ENCODE measurements at places on chromosomes 7 and 10. TPM values are rescaled to one million over a fixed set of nuclear protein-coding genes. Genes with fewer than 3 reads are reported as not detected.

The CYP2W1 gene
- total RNA-seq = not detected

The NPC1L1 gene
- not detected for total RNA-seq

The MYH16 gene
- not detected for total RNA-seq

The MMD2 gene
- total RNA-seq = not detected

The OPALIN gene
- not detected for total RNA-seq

The PLAC9 gene
- total RNA-seq = 24.8 TPM

The ANXA8L1 gene
- total RNA-seq = not detected

The PKD1L1 gene
- total RNA-seq = under 0.01 TPM

The ZNF775 gene
- 3.7 TPM for total RNA-seq

The LRRD1 gene
- total RNA-seq = 0.20 TPM

The OR2AE1 gene
- total RNA-seq = not detected

The PALS2 gene
- 29.8 TPM for total RNA-seq

The ZNF853 gene
- total RNA-seq = not detected

The CCDC3 gene
- not detected for total RNA-seq

The GTF2I gene
- 105 TPM for total RNA-seq

The CYP3A4 gene
- total RNA-seq = not detected

The WNT2 gene
- total RNA-seq = 0.73 TPM

The C7orf33 gene
- total RNA-seq = not detected

The GDF10 gene
- not detected for total RNA-seq

The CLDN3 gene
- total RNA-seq = not detected

The NKX2-3 gene
- not detected for total RNA-seq

The GNAT3 gene
- total RNA-seq = not detected

The GDF2 gene
- not detected for total RNA-seq

The KCNH2 gene
- not detected for total RNA-seq

The SPDYE9 gene
- total RNA-seq = not detected

The UNCX gene
- not detected for total RNA-seq

The KIAA1549 gene
- total RNA-seq = 1.2 TPM

The LMOD2 gene
- not detected for total RNA-seq

The SCIN gene
- under 0.01 TPM for total RNA-seq

The PKD2L1 gene
- total RNA-seq = 0.37 TPM

The SPDYE6 gene
- not detected for total RNA-seq

The CUZD1 gene
- total RNA-seq = 0.59 TPM

The TRIM50 gene
- total RNA-seq = not detected

The PHF14 gene
- 32.1 TPM for total RNA-seq

The INSYN2A gene
- 1.1 TPM for total RNA-seq

The TES gene
- 57.0 TPM for total RNA-seq

The DOCK4 gene
- total RNA-seq = 8.1 TPM

The WEE2 gene
- not detected for total RNA-seq

The FRMD4A gene
- 33.2 TPM for total RNA-seq

The LSM8 gene
- 30.5 TPM for total RNA-seq
